ENCODE measurements at places on chromosomes 3 and 15.

- no peak for DNase-seq
Observed at GRCh38 chr3:114928989-114929640, 218.0 kb downstream of the ZBTB20 start.

GRCh38 chr3:50078622-50079021 is 10.1 kb upstream of the RBM5 start:
- DNase-seq: no peak

DNA sequence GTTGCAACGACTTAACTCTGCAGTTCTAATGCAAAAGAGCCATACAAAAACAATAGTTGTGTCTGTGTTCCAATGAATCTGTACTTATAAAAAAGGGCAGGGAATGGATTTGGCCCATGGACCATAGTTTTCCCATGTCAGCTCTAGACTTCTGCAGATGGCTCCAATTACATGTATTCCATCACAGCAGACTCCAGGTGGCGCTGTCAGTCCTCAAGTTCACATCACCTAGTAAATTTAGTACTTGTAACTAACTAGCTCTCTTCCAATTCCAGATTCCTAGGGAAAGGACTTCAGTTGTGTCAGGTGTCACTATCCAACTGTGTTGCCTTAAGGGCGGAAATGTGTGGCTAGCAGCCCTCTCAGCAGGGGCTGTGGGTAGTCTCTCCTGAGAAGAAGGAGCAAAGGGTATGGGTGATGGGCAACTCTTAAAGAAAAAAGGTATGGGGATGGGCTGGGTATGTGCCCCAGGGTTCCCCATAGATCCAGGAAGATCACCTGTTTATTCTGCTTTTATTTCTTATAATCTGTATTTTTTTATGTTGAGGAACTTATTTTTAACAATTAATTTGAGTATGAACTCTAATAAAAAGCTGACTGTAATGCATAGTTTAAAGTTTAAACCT is 36.2 kb downstream of the BBS4 start:
- peak; percentile 63 for DNase-seq

DNA sequence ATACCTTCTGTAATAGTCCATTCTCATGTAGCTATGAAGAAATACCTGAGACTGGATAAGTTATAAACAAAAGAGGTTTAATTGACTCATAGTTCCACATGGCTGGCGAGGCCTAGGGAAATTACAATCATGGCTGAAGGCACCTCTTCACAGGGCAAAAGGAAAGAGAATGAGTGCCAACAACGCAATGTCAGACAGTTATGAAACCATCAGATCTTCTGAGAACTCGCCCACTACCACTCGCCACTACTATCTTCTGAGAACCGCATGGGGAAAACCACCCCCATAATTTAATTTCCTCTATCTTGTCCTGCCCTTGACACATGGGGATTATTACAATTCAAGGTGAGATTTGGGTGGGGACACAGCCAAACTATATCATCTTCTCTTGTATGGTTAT is 406.8 kb upstream of the CBLB start:
- DNase-seq: no peak

GRCh38 chr3:156665291-156665690 is 9.1 kb upstream of the TIPARP start:
- DNase-seq: no peak

GRCh38 chr3:149971403-149972075 is 844 bp upstream of the PFN2 start:
- DNase-seq: no peak

DNA sequence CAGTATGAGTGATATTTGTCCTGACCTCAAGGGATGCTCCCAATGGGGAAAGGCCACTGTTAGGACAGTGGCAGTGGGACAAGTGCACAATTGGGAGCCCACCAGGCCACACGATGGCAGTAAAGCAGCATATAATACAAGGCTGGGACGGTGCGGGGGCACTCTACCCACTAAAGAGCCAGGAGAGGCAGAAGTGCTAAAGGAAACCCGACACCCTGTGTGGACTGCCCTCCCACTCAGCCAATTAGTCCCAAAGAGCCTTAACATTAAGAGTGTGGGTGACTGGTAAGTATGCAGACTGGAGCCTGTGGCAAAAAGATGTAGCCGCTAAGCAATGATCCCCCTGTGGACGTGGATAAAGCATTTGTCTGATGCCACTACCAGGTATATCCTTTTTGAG is 8.2 kb upstream of the ZNF589 start:
- peak; percentile 69 for DNase-seq

DNA sequence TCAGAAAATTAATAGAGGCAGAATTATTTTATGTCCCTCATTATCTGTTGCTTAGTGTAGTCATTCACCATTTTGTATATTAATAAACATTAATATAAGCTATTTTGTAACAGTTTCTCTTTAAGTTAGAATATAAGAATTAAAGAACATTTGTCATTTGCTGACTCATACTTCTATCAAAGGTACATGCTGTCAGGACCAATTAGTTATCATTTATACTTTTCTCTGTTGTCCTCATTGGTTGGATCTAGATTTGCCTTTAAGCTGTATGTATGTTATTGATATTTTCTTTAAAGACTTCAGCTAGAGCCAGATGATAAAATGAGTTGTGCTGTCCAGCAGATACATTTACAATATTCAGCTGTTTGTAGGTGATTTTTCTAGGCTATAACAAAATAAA is 168.4 kb upstream of the MLF1 start:
- DNase-seq: no peak

DNA sequence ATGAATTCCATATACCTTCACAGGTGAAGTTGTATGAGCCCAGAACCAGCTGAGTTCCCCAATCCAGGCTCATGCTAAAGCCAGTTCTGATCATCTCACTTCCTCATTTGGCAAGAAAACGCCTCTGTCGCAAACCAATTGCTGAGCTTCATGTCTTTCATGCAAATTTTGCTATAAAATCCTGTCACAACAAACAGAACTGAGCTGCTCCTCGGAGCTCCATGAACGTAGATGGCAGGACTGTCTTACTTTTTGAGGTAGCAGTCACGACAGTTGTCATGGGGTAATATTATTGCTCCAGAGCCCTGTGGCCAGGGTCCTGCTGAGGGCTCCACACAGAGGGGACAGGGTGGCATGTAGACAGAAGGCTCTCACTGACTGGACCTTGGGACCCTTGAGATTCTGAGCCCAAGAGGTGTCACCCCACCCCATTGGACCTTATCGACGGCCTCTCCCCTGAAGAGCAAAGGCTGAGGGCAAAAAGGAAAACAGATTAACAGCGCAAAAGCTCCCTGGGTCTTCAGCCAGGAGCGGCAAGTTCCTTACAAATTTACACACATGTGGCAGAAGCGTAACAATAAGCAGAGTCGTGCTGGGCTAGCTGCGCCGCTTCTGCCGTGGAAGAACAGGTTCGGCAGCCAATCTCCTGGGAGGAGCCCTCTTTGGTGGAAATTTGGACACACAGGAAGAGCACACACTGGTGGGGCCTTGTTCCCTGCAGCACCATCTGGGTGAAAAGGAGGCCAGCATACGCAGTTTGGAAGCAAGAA is 249.2 kb downstream of the OPA1 start:
- no peak for DNase-seq

- DNase-seq: no peak
Observed at GRCh38 chr3:72192572-72192971, 407.6 kb upstream of the PROK2 start.

GRCh38 chr3:132004571-132004970 is 30.2 kb downstream of the CPNE4 start:
- DNase-seq: no peak
